ENCODE measurements at places on chromosomes 1 and 21.

- no peak for DNase-seq
These were observed 3.1 kb upstream of the CD2 start for GRCh38 chr1:116751146-116751545.

DNA sequence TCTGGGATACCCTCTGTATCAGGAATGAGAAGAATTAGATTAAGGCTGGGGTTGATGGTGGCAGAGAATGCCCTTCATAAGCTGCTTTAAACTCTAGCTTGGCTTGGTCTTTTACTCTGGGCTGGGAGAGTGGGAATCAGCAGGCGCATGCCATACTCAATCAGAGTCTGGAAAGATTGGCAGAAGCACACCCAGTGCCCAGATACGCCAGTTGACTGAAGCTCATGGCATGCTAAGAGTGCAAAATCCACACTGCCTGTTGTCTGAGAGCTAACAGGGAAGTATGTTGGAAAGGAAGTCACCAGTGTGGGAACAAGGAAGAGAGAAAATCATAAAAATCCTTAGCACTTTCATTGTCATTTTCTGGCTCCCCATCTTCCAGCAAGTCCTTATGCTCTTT, 53.0 kb downstream of the HMCN1 start:
- no peak for DNase-seq

DNA sequence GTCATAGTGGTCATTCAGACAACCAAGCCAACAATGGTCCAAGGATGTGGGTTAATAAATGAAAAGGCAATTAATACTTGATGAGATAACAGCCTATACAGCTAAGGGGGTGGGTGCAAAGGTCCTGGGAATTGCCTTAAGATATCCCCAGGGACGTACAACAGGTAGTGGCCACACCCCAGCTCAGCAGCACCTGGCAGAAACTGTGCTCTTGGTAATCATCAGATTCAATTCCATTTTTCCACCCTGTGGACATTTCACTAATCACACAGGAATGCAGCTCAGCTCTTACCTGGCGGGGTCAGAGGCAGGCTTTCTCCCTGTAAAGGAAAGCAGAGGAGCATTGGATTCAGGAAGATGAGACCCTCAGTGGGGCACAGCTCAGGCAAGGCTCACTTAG, 32.9 kb downstream of the FCRL5 start:
- no peak for DNase-seq

- no peak for DNase-seq
These were observed 46.0 kb downstream of the GRHL3 start for GRCh38 chr1:24364975-24365678.

DNA sequence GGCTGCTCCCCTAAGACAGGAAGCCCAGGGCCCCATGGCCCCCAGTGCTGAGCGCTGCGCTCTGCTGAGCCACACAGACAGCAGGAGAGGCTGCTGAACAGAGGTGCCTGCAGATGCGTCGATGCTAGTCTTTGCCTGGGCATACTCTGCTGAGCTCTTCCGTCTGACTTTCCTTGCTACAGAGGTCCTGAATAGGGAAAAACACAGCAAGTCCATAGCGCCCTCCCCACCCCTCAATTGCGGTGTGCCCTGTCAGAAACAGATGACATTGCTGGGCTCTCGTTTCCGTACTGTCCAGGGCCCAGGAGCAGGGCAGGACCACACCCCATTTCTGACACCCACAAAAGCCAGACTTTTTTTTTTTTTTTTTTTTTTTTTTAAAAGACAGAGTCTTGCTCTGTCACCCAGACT, 252.5 kb downstream of the SDCCAG8 start:
- DNase-seq = no peak

GRCh38 chr1:39128959-39129358, 75.5 kb upstream of the MACF1 start:
- DNase-seq = peak; percentile 77

- no peak for DNase-seq
These were observed 34.6 kb upstream of the ATP1A1 start for GRCh38 chr1:116338400-116338799.

DNA sequence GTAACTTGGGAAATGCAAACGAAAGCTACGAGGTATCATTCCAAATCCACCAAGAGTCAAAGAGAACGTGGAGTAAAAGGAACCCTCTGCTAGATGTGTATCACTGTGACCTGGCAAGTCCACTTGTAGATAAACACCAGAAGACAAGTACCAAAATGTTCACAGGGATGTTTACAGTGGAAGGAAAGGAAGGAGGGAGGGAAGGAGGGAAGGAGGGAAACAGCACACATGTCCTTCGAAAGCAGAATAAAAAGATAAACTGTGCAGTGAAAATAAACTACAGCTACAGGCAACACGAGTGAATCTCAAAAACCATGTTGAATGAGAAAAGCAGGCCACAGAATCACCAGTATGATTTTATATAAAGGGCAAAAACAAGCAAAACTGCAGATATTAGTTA, 59.9 kb downstream of the TP53BP2 start:
- no peak for DNase-seq

- no peak for DNase-seq
These were observed 28.6 kb upstream of the JUN start for GRCh38 chr1:58812468-58812867.

Measured in RWPE2 (cell line).